MCF 10A (cell line): ENCODE measurements at places on chromosomes 5 and 9. TPM values are rescaled to one million over a fixed set of nuclear protein-coding genes. Genes with fewer than 3 reads are reported as not detected.
A peak's percentile ranks its signal among the peaks of the same experiment; 100 is the strongest.

Gene OR1Q1
- not detected in 2 replicates for total RNA-seq

Gene ACTBL2
- total RNA-seq: 0.10 TPM in 1 of 2 replicates, not detected in the other

GRCh38 chr9:108953983-108954574, 19.9 kb downstream of the ABITRAM start:
- H3K27me3 ChIP-seq: no peaks in the 10 kb centered on the region
- no peaks in the 10 kb centered on the region for H3K4me1 ChIP-seq
- H3K4me3 ChIP-seq: no peak overlapping the region

DNA sequence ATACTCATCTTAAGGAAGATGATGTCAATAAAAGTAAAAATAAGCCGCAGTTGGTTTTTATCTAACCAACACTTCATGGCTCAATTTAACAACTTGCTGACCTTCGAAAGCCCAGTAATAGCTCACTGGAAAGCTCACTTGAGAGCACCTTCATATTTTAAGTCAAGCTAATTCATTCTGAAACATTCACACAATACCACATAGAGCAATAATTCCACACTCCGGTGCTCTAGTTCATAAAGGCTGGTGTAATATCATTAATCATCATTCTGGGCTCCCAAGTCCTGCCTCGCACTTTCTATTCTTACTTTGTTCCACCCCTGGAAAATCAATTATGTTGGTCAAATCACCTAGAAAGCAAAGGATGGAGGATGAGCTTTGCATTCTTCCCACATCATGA, 74.4 kb downstream of the ELAVL2 start:
- H3K27me3 ChIP-seq: no peaks in the 10 kb centered on the region
- no peak overlapping the region for H3K27ac ChIP-seq
- peaks cover 14% of the 10 kb centered on the region for H3K4me1 ChIP-seq
- DNase-seq: no peak

Gene TERT
- 0.16 TPM in 1 of 2 replicates, not detected in the other for total RNA-seq

DNA sequence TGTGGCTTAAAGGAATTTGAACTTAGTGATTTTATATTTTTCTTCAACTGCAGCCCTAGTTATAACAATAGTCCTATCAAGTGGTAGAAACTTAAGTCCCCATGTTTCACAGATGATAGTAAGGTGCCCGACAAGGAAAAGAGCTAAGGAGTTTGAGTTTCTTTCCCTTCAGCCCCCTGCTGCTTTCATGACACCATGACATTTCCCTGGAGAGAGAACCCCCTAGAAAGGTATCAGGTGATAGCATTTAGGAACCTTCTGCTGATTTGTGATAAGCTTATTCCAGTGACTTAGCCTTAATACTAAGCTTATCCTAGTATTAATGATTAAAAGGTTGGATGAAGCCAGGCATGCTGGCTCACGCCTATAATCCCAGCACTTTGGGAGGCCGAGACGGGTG, 623.8 kb upstream of the TYRP1 start:
- peaks cover 26% of the 10 kb centered on the region for H3K27me3 ChIP-seq
- no peak overlapping the region for H3K4me3 ChIP-seq
- no peak for DNase-seq
- H3K36me3 ChIP-seq: no peaks in the 10 kb centered on the region
- no peak overlapping the region for H3K27ac ChIP-seq
- no peaks in the 10 kb centered on the region for H3K4me1 ChIP-seq

- H3K27me3 ChIP-seq: no peaks in the 10 kb centered on the region
- no peaks in the 10 kb centered on the region for H3K36me3 ChIP-seq
- peak; percentile 51 for DNase-seq
- H3K4me3 ChIP-seq: no peak overlapping the region
Measured at GRCh38 chr9:20315677-20316076, 306.6 kb downstream of the MLLT3 start.

Gene BAAT
- 0.14 and 0.15 TPM in 2 replicates for total RNA-seq

- no peaks in the 10 kb centered on the region for H3K27me3 ChIP-seq
- H3K36me3 ChIP-seq: peaks cover 48% of the 10 kb centered on the region
- peaks cover 10% of the 10 kb centered on the region for H3K4me1 ChIP-seq
Measured at GRCh38 chr9:132894862-132895835, 16.5 kb downstream of the SPACA9 start.

DNA sequence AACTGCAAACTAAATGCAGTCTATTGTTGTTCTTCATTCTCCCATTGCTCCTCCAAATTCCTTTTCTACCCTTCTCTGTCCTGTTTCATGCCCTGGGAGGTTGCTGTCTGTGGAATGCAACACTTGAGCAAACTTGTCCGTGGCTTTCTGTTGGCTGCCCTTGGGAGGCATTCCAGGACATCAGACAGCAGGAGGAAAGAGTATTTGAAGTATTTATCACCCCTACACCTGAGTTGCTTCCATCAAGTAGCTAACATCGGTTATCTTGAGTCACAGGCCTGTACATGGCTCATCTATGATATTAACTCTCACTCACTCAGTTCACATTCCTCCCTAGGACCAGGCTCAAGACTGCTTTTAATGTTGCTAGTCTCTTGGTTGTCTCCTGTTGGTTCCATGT, 803.4 kb upstream of the CDH6 start:
- peaks cover 27% of the 10 kb centered on the region for H3K4me1 ChIP-seq
- H3K4me3 ChIP-seq: no peak overlapping the region
- H3K27ac ChIP-seq: no peak overlapping the region
- no peak for DNase-seq
- H3K36me3 ChIP-seq: peaks cover 6% of the 10 kb centered on the region

DNA sequence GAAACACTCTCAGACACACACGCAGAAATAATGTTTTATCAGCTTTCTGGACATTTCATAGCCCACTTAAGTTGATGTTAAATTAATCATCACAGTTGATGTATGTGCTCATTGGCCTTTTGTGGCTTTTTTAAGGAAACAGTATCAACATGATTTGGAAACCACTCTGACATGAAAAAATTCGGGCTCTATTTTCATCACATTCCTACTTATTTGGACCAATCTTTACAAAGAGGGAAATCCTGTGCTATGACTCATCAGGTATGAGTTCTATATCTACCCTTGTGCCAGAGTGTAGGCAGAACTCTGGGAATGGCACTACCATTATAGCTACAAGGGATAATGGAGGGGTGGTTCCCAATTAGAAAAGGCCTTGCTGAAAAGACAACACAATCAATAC, 388.4 kb upstream of the PTGER4 start:
- peak; percentile 19 for DNase-seq
- H3K27ac ChIP-seq: no peak overlapping the region
- no peaks in the 10 kb centered on the region for H3K36me3 ChIP-seq

- H3K27me3 ChIP-seq: no peaks in the 10 kb centered on the region
- H3K4me1 ChIP-seq: peaks cover 8% of the 10 kb centered on the region
- H3K4me3 ChIP-seq: no peak overlapping the region
- DNase-seq: peak; percentile 90
- no peaks in the 10 kb centered on the region for H3K36me3 ChIP-seq
- no peak overlapping the region for H3K27ac ChIP-seq
Measured at GRCh38 chr5:140372971-140373487, 13.0 kb downstream of the SLC4A9 start.

DNA sequence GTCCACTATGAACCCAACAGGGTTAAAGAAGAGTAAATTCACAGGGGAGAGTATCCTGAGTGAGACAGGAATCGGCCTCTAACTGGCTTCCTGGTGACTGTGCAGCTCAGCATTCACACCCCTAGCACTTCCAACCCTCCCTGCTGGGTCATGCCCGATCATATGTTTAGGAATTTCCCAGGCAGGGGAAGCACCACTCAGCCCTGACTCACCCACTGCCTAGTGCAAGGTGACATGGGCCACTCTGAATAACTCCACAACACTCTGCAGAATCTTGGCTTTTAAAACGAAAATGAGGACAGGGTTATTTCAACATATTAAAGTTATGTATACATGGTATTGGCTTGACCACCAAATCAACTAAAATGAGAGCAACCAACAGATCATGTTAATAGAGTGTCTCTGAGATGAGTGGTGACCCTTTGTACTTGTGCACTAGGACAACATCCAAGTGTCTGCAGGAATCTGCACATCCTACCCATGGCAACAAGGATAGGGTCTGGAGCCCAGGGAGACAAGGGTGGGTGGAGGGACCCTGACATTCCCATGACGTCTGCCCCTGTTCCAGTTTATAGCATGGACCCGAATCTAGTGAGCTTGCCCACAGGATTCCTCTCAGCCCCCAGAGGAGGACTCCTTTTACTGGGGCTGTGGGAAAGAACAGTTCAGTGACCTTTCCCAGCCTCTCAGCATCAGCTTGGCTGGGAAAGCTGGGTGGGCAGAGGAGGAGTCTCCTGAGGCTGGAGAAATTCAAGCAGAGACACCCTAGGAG, 485.8 kb downstream of the SEMA5A start:
- peak; percentile 92 for DNase-seq
- H3K27me3 ChIP-seq: no peaks in the 10 kb centered on the region
- H3K27ac ChIP-seq: peak overlapping the region; percentile 28
- H3K36me3 ChIP-seq: no peaks in the 10 kb centered on the region
- H3K4me1 ChIP-seq: peaks cover 6% of the 10 kb centered on the region

- H3K27ac ChIP-seq: no peak overlapping the region
- peak; percentile 25 for DNase-seq
- no peaks in the 10 kb centered on the region for H3K36me3 ChIP-seq
- H3K4me3 ChIP-seq: no peak overlapping the region
- no peaks in the 10 kb centered on the region for H3K27me3 ChIP-seq
Measured at GRCh38 chr9:2230362-2230761, 215.2 kb downstream of the SMARCA2 start.

DNA sequence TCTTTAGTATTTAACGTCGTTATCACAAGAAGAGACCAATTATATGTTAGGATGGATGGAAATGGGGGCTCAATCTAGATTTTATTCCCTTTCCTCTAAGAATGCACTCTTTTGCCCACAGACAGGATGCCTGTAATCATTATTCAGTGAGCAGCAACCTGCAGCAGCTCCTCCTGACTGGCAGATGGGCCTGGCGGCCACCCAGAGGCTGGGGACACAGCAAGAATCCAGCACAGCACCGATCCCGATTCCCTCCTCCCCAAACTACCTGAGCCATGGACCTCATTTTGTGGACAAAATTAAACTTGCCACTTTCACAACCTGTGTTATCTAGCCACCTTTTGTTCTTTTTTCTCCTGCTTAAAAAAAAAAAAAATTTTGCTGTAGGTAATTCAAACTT, 101.0 kb downstream of the USP20 start:
- no peaks in the 10 kb centered on the region for H3K4me1 ChIP-seq
- no peak overlapping the region for H3K4me3 ChIP-seq
- no peak for DNase-seq
- H3K27me3 ChIP-seq: no peaks in the 10 kb centered on the region
- no peaks in the 10 kb centered on the region for H3K36me3 ChIP-seq
- no peak overlapping the region for H3K27ac ChIP-seq

GRCh38 chr5:107560377-107560776, 110.4 kb downstream of the EFNA5 start:
- H3K4me1 ChIP-seq: peaks cover 61% of the 10 kb centered on the region
- DNase-seq: no peak
- H3K4me3 ChIP-seq: no peak overlapping the region
- H3K27ac ChIP-seq: no peak overlapping the region

Gene GABRA6
- total RNA-seq: not detected in 2 replicates

Gene PCDHB1
- not detected in 2 replicates for total RNA-seq

Gene NEUROG1
- total RNA-seq: not detected in 2 replicates

Gene PCDHB9
- total RNA-seq: 1.0 and 1.8 TPM in 2 replicates

- no peak overlapping the region for H3K27ac ChIP-seq
- no peak for DNase-seq
- no peaks in the 10 kb centered on the region for H3K27me3 ChIP-seq
- H3K4me3 ChIP-seq: no peak overlapping the region
- no peaks in the 10 kb centered on the region for H3K36me3 ChIP-seq
Measured at GRCh38 chr5:82068723-82069122, 96.9 kb downstream of the ATG10 start.

GRCh38 chr5:172175263-172175719, 12.7 kb downstream of the STK10 start:
- H3K27ac ChIP-seq: no peak overlapping the region
- no peak for DNase-seq
- no peaks in the 10 kb centered on the region for H3K36me3 ChIP-seq
- H3K4me1 ChIP-seq: peaks cover 32% of the 10 kb centered on the region
